ENCODE measurements at places on chromosomes 1 and 21.
A peak's percentile ranks its signal among the peaks of the same experiment; 100 is the strongest.

DNA sequence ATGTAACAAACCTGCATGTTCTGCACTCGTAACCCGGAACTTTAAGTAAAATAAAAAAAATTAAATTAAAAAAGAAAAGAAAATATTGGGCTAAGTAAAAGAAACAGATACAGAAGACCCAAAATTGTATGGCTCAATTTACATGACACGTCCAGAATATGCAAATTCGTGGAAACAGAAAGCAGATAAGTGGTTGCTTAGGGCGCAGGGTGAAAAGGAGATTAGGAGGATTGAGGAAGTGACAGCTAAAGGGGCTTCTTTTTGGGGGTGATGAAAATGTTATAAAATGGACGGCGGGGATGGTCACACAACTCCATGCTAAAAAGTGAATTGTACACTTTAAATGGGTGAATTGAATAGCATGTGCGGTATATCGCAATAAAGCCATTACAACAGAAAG is 27.4 kb upstream of the ZBTB21 start:
- no peak for DNase-seq

GRCh38 chr1:118190561-118190960 is 5.5 kb upstream of the SPAG17 start:
- DNase-seq, result no peak

DNA sequence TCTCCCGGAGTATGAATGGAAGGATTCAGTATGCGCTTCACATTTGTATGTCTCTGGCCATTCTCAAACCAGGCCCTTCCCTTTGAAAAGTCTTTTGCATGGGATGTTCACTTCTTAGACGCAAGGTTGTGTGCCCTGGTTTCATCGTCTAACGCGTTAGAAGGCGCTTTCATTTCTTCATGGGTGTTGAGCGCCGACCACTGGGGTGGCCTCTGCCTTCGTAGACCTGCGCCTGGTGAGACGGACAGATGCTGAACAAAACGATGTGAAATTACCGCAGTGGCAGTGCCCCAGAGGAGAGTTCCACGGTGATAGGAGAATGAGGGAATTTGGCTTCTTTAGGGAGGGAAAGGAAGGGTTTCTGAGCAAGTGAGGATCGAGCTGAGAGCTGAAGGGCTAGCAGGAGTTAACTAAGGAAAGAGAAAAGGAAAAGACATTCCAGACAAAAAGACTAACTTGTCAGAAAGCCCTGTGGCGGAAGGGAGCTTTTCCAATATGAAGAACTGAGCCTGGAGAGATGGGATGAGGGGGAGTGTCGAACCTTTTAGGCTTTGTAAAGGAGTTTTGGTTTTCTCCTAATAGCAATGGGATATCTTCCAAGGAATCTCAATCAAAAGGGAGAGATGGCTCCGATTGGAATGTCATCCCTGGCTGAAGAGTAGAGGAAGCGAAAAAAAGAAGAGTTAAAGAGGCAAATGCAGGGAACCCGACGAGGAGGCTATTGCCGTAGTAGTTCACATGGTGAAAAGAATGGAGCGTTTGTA is 951 bp downstream of the GGPS1 start:
- peak; percentile 55 for DNase-seq

DNA sequence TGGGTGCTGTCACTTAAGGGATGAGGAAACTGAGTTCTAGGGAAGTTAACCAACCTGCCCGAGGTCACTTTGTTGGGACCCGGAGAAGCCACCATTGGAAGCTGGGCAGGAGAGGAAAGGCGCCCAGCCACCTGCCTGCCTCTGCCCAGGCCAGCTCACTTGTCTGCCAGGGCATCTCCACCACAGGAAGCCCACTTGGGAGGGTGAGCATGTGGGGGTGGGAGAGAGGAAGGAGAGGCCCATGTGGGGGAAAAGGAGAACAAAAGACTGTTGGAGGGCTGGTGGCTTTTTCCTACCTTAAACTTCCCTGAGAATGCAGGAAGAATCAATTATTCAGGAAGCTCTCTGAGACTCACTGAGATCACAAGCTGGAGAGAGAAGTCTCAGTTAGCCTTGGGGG is 43.8 kb upstream of the SELENON start:
- no peak for DNase-seq

GRCh38 chr1:235327559-235328270 is at the start of gene ARID4B:
Gene ARID4B (minus strand): TSS chr1:235328179. CDS start chr1:235326919, 1,260 bp downstream.
- no peak for DNase-seq

- DNase-seq, result no peak
Observed at GRCh38 chr1:154334079-154335024, 9.0 kb downstream of the ATP8B2 start.

DNA sequence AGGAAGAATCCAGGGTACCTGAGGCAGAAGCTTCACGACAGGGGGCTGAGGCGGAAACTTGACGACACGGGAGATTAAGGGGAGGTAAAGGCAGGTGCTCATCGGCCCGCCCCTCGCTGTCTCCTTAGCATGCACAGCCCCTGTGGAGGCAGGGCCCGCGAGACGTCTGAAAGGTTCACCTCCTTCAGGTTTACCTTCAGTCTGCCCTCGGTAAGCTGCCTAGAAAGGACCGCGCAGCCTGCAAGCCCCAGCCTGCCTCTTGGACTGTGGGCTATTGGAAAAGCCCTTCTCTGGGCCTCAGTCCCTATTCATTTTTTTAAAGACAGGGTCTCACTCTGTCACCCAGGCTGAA is 28.5 kb downstream of the KNCN start:
- no peak for DNase-seq

DNA sequence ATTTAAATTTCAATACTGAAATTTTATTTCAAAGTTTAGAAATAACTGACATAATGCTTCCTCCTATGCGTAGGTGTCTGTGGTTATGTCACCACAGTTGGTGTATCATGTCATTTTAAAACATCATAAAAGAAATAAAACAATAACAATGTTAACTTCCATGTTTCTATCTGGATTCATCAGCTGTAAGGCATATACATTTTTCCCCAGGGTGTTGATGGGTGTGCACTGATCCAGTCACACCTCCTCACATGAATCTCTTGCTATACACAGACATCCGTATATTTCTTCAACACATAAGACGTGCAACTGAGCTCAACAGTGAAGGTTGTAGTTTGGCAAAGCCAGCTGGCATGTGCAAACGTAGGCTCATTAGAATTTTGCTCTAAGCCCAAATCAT is 6.2 kb downstream of the KCNA3 start:
- DNase-seq, result no peak

- DNase-seq, result no peak
Observed at GRCh38 chr1:224718470-224719053, 102.4 kb downstream of the CNIH3 start.

DNA sequence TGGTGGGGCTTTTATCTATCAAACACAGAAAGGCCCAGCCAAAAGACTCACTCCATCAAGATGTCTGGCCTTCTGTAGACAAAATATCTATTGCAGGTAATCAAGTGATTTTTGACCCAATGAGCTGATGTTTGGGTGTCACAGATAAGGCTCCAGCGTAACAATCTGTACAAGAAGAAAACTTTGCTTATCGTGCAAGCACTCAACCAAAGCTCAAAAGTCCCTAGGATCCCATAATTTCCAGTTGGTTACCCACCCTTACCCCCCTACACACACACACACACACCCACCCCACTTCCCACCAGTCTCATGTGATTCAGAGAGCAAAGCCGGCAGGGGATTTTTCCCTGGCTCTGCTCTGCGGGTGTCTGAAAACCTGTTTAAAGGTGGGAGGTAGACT is 5.8 kb downstream of the ITPKB start:
- no peak for DNase-seq

GRCh38 chr1:53086491-53087070 is 24.6 kb downstream of the PODN start:
- no peak for DNase-seq

DNA sequence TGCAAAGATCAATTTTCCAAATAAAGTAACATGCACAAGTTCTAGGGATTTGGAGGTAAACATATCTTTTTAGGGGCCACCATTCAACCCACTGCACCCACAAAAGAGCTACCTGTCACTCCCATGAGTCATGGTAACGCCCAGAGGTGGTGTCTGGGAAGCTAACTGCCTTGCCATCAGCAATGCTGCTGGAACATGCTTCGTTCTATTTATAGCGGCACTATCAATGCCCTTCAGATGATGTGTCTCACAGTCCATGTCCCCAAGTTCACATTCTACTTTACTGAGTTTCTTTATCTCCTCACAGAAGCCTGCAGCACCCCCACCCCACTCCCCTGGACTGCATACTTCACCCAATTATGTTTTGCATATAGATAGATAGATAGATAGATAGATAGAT is 95.4 kb downstream of the LPAR3 start:
- DNase-seq, result no peak

DNA sequence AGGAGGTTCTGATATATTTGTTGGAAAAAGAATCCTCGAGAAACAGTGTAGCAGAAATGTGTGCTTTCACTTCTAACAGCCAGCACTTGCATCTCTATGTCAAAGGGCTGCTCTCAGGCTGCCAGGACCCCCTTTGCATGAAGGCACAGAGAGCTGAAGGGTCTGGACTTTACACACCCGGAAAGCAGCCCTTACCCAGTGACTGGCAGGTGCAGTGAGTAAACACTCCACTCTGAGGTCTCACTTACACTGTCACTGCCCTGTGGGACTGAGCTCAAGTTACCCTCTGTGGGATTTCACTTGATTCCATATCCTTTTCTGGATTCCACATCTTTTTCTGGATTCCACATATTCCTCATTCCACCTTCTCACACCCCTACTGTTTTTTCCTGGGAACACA is 40.8 kb upstream of the PPP2R5A start:
- DNase-seq, result no peak

DNA sequence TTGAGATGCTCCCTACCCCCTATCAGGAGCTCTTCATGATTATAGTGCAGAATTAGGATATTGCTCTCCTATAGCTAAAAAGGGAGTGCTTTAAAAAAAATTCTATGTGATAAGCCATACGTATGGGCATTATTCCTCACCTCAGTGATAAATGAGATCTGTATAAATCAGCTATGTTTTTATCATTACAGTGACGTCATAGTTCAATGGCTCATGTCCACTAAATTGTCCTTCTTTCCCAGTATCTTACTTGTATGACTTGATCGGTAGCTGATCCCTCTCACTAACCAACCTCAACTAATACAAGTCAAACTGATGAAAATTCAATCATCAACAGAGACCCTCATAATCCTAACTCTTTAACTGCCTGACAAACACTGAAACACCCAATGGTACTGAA is 93.3 kb downstream of the TBX15 start:
- DNase-seq, result no peak

- DNase-seq, result no peak
Observed at GRCh38 chr1:151213560-151213959, 15.2 kb downstream of the PIP5K1A start.

- DNase-seq, result no peak
Observed at GRCh38 chr1:50060279-50060678, 36.5 kb upstream of the AGBL4 start.

- no peak for DNase-seq
Observed at GRCh38 chr1:159944623-159945455, 574 bp downstream of the IGSF9 start.

DNA sequence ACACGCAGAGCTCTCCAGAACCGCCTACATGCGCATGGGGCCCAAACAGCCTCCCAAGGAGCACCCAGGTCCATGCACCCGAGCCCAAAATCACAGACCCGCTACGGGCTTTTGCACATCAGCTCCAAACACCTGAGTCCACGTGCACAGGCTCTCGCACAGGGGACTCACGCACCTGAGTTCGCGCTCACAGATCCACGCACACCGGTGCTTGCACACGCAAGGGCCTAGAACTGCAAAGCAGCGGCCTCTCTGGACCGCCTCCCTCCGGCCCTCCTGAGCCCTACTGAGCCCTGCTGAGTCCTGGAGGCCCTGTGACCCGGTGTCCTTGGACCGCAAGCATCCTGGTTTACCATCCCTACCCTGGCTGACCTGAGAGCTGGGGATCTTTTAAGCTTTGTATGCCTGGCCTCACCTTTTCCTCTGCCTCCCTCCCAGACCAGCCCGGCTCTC is 8.3 kb downstream of the OLIG2 start:
- DNase-seq, result peak; percentile 49

DNA sequence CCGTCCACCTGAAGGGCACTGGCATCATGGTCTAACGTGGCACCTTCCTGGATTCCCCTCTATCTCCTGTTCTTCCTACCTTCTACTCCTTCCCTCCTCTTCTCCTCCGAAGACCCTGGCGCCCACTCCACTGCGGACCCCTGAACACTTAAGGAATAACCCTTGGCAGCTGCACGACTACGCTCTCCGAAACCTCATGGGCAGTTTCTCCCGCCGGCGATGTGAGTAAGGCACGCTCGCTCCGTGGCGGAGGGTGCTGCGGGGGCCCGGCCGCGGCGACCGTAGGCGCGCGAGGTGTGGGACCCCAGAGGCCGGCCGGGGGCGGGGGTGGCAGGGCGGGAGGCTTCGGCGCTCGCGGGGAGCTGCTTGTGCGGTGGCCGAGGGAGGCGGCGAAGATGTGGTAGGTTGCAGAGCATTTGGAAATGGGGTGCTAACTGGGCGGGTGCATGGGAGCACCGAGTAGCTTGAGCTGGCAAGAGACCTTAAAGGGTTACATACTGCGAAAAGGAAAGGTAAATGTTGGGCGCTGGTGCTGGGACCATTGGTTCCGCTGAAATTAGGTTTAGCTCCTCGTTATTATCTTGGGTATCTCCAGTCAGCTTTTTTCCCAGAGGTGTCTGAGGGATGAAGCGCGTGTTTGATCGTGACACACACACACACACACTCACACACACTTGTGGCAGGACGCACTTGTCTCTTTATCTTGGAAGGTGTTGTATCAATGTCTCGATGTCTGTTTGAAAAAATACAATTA is 876 bp downstream of the LRRC7 start:
- peak; percentile 51 for DNase-seq

- DNase-seq, result no peak
Observed at GRCh38 chr1:23111600-23112535, 56.8 kb downstream of the LUZP1 start.

GRCh38 chr1:2115702-2116341 is 65.6 kb downstream of the PRKCZ start:
- DNase-seq, result peak; percentile 51

DNA sequence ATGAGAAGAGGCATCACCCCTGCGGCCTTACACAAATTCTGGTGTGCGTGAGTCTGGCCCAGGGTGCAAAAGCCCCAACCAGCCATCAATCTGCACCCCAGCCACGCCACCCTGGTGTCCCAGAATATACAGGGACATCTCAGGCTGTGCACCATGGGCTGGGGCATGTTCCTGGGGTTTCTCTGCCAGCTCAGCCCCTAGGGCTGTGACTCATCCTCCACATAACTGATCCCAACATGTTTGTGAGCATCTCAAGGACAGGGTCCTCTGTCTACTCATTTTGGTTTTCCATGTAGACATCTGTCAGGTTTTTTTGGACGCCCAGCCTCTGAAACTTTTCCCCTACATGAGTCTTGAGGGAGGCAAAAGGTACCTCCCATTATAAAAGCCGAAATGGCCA is 511 bp downstream of the ZNF683 start:
- DNase-seq, result no peak

- no peak for DNase-seq
Observed at GRCh38 chr1:54481201-54481884, 66.7 kb upstream of the ACOT11 start.

- no peak for DNase-seq
Observed at GRCh38 chr1:116066868-116067565, 44.2 kb upstream of the MAB21L3 start.

DNA sequence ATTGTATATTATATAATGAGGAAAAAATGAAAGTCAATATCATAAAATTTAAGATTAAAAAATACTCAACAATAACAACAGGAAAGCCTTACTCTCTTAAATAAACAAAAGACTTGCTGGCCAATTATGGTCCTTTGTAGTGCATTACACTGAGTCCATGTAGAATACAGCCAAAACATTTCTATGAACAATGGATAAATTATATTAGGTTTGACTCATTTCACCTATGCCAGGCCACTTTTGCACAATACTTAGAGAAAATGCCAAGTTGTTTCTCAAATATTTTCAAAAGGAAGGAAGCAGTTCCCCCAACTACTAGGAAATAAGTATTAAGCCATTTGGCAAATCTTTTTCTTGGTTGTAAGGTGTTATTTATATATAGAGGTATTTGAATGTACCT is 19.8 kb upstream of the UCK2 start:
- DNase-seq, result no peak
